ENCODE measurements at places on chromosomes 1 and 21.

DNA sequence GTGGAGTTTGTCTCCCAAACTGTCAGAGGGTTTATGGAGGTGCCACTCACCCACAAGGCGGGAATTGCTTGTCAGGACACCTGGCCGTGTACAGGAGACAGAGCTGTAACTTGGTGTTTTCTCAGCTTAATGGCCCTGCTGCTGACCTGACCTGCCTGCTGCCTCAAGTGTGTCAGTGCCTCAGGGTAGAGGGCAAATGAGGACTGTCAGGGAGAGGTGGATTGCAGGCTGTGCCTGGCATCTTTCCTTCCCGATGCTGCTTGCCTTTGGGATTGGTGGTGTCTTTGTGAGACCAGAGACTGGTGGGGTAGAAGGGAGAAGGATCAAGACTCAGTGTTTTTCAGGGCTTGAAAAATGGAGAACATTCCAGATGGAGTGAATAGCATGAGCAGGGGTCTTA, 31.4 kb downstream of the TMEM53 start:
- DNase-seq: no peak

DNA sequence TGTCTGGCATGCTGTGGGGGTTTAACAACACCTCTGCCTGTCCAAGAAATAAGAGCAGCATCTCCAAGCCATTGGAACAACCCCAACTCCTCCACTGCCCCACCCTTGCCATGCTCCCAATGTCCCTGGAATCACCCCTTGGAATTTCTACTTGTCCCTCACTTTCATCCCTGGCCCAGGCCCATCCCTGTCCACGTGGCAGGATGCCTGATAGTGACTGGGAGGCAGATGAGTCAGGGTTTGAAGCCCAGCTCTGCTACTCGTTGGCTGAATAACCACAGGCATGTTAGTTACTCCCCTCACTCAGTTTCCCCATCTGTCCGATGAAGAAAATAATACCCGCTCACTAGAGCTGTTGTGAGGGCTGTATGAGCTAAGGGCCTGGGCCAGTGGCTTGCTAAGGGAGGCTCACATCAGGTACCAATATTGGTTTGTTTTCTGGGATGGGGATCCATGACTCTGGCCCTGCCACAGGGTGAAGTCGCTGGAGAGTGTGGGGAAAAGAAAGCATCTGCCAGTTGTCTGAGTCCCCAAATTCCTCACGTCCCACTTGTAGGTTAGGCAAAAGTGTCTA, 99.4 kb upstream of the TLR5 start:
- DNase-seq: no peak

DNA sequence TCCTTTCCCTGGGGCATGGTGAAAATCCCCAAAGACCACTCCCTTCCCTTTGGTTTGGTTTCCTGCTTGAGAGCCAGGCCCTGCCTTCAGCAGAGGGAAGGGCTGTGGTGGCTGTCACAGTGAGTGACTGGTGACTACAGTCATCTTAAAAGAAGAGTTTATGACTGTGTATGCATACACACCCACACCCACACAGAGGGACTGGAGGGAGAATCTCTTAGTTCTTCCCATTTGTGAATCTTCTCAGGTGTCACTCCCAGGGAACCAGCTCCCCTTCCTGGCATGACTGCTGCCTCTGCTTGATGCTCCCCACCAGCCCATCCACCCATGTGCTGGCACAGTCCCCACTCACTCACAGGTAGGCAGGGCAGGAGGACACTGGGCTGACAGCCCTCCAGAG, 3.9 kb upstream of the KCNA2 start:
- DNase-seq: no peak

DNA sequence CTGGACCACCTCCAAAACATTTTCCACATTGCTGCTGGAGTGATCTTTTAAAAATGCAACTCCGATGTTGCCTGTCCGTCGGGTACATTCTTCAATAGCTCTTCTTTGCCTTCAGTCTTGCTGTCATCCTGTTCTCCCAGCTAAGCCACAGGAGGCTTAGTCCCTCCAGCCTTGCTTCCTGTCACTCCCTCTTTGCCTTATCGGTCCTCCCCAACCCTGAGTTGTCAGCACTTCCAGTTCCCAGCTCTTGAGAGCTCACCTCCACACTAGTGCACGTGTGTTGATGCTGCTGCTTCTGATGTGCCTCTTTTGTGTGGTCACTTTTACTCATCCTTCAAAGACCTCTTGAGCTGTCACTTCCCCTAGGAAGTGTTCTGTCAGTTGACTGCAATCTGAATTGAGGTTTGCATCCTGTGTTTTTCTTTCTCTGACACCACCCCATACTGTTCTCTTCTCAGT, 15.3 kb downstream of the UCK2 start:
- peak; percentile 44 for DNase-seq

- peak; percentile 68 for DNase-seq
Measured at GRCh38 chr1:8381618-8382017, 63.7 kb downstream of the SLC45A1 start.

GRCh38 chr1:11147197-11147770, 41.9 kb upstream of the ANGPTL7 start:
- peak; percentile 58 for DNase-seq

- no peak for DNase-seq
Measured at GRCh38 chr1:54377040-54377691, 29.0 kb downstream of the SSBP3 start.

DNA sequence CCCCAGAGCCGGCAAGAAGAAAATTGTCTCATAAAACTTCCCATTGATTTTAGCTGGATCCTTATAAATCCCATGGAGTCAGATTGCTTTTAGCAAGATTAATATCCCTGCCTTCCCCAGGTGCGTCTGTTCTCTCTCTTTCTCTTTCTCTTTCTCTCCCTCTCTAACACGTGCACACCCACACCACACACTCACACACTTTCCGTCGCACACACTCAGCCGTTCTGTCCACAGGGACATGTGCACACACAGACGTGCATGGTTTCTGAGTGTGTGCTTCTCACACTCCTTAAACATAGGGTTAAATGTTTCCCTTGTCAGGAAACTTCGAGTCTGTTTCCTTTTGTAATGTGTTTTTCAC, 98.7 kb upstream of the NFIA start:
- no peak for DNase-seq

DNA sequence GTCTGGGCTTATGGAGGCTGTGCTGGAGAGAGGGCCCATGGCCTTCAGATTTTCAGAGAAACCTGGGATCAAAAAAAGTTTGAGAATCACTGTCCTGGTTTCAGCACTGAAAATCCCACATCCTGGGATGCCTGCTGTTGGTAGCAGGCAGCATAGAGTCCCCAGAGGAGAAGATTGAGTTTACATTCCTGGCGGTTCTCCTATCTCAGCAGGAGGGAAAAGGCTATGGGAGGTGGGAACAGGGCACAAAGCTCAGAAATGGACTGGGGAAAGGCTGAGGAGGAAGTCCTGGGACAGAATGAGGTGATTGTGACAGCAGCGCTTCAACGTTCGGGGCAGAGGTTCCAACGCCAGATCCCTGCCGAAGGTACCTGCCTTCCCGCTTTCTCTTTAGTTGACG, 103.4 kb downstream of the ETS2 start:
- DNase-seq: no peak

GRCh38 chr1:51960262-51960661, 30.2 kb downstream of the RAB3B start:
- no peak for DNase-seq

- DNase-seq: no peak
Measured at GRCh38 chr21:41570791-41571355, 62.9 kb upstream of the TMPRSS2 start.

DNA sequence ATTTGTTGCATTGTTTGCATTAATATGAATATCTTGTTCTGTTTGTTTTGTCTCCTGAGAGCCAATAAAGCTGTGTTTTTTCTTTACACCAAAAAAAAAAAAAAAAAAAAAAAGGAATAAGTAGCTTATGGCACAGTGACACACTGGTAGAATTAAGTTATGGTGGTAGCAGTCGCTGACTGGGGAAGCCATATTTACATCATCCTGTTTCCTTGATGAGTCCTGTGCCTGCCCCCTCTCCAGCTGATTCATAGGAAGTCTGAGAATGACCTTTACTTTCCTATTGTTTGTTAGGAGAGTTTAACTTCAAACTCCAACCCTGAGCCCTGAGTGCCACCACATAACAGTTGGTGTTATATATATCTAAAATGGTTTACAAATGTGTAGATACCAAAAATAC, 62.2 kb downstream of the OBSCN start:
- peak; percentile 22 for DNase-seq

DNA sequence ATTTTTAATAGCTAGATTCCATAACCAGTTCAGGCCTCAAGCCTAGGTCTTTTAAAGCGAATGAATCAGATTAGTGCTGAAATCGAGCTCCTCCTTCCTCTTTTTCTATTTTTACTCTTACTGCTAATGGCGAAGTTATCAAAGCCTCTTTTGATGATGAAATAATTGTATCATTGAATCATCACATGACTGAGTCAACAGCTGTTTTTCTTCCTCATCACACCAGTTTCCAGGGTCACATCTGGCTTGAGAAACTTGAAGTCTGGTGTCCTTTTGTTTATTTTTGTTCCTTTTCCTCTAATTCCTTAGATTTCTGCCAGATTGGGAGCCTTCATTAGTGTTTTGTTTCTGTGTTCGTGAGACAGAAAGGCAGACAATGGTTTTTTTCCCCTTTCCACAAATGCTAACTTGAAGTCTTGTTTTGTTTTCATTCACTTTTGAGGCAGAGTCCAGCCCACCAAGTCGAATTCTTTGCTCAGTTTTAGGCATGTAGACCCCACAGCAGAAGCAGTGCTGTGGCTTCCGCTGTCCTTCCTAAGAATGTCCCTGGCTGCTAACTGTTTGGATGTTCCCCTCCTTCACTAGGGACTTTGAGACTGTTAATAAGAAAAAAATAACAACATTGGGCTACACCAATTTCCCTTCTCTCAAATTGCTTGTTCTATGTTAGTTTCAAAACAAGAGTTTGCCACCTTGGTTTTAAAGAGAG, 51.9 kb upstream of the FMOD start:
- peak; percentile 92 for DNase-seq

DNA sequence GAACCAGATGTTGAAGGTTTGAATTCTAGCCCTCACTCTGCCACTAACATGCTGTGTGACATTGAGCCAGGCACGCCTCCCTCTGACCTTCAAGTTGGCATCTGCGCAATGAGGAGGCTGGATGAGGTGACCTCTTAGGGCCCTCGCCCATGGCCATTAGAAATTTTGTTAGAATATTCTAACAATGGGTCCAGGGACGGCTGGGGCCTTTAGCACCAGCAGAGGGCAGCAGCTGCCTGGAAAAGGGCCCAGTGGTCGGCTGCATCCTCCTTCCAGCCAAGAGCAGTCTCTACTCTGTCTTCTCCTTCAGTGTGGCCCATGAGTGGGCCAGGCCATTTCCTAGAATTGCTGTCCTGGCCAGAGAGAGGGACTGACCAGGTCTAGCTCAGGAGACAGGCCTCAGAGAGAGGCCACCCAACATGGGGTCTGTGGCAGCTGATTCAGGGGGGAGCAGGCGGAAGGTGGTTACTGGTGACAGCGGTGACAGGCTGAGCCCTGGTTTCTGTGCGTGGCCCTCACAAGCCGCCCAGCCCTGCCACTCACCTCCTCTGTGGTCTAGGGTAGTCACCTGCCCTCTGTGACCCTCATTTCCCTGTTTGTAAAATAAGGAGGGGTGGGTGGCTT, 101.3 kb upstream of the ACTL8 start:
- DNase-seq: peak; percentile 70

DNA sequence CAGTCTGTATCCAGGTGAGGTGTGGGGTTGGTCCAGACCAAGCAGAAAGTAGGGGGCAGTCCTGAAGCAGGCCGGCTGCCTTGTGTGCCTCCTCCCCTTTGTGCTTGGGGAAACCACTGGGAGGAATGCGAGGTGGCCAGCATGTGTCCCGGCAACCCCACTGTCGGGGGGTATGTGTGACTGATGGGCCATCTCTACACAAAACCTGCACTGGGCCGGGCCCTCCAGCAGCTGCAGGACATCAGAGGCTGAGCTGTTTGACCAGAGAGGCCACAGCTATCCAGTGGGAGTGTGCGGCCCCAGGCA, 33.3 kb downstream of the TMEM51 start:
- DNase-seq: no peak

DNA sequence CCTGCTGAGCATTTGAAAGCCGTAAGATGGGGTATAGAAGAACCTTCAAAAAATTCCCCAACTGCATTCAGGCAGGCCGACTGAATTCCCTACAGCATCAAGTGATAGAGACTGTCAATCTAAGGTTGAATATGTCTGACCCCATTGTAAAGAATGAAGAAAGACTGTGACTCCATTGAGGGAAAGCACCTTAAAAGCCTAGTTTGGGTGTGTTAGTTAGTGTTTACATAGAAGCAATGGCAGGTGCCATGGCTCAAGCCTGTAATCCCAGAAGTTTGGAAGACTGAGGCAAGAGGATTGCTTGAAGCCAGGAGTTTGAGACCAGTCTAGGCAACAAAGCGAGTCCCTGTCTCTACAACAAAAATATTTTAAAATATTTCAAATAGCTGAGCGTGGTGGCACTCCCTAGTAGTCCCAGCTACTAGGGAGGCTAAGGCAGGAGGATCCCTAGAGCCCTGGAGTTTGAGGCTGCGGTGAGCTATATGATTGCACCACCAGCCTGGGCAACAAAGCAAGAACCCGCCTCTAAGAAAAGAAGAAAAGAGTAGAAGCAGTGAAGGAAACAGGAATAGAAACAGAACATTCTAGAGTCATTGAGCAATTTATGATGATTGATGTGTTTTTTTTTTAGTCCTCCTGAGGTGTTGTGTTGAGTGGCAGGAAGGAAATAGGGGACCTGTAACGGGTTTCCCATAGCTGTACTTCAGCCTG, 15.4 kb downstream of the POLR3GL start:
- no peak for DNase-seq

DNA sequence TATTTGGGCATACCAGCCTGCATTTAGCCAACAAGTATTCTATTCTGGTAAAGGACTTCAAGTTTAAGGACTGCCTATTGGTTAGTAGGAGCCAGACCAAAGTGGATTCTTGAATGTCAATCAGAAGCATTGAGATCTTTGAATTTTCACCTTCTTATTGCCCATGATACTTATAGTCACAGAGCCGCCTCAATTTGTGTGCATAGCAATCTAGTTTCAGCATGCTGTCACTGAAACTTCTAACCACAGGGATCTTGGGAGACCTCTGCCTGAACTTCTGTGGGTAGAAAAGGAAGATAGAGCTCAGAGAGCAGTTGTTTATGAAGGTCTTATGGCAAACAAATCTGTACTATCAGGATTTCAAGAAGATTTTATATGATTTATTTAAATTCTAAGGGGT, 501.4 kb upstream of the USP24 start:
- DNase-seq: peak; percentile 52

GRCh38 chr1:187408212-187409004, 579.7 kb downstream of the PLA2G4A start:
- peak; percentile 18 for DNase-seq

DNA sequence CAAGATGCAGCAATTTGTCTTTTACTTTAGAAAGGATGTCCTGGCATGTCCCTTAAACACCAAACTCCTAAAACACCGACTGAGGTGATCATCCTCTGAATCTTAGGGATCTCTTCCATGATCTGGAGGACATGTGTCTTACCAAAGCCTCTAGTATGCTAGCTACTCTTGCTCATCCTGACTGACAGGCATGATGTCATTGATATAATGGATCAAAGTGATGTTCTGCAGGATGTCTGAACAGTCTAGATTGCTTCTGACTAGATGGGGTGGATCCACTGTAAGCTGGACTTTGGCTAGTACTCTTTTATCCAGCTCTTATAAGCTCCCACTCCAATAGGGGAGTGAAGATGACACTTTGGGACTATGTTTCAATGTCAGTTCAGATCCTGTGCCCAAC, 11.3 kb upstream of the CGN start:
- no peak for DNase-seq
